ENCODE measurements at places on chromosomes 3 and 15. TPM values are rescaled to one million over a fixed set of nuclear protein-coding genes. Genes with fewer than 3 reads are reported as not detected.

Gene GASK1A
- total RNA-seq = 1.1 TPM

Gene SH2D7
- not detected for total RNA-seq

Gene LIPH
- not detected for total RNA-seq

DNA sequence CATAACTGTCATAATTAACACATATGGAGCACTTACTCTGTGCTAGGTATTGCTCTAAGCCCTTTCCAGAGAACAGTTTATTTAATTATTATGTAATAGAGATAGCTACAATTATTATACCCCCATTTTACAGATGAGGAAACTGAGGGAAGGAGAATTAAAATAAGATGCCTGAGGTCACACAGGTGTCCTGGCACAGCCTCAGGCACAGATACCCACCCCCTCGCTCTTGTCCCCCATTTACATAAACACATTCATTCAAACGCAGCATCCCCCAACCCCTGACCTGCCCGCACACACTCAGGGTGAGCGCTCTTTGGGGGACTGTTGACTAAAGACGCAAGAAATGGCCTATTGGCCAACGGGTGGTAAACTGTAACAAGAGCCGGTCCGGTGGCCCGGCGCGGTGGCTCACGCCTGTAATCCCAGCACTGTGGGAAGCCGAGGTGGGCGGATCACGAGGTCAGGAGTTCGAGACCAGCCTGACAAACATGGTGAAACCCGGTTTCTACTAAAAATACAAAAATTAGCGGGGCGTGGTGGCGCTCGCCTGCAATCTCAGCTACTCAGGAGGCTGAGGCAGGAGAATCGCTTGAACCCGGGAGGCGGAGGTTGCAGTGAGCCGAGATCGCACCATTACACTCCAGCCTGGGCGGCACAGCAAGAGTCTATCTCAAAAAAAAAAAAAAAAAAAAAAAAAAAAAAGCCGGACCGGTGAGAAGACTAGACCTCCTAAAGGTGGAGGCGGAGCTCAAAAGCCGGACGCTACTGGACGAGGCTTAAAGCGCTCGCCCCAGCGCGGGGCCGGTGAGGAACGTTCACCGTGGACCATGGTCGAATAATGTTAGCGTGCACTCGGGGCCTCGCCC, 1.9 kb upstream of the ISL2 start:
- no peaks in the 10 kb centered on the region for H3K36me3 ChIP-seq
- no peak overlapping the region for H3K4me3 ChIP-seq
- no peak overlapping the region for H3K27ac ChIP-seq
- peaks cover 70% of the 10 kb centered on the region for H3K27me3 ChIP-seq
- no peak for DNase-seq
- peaks cover 18% of the 10 kb centered on the region for H3K4me1 ChIP-seq

DNA sequence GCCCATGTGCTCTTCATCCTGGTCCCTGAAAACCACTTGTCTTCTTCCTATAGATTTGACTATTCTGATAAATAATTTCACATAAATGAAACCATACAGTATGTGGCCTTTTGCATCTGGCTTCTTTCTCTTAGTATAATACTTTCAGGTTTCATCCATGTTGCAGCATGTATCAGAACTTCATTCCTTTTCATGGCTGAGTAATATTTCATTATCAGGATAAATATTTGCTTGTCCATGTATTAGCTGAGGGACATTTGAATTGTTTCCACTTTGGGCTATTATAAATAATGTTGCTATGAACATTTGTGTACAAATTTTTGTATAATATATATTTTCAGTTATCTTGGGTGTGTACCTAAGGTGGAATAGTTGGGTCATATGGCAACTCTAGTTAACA, 29.8 kb upstream of the AEN start:
- DNase-seq = no peak
- H3K36me3 ChIP-seq = no peaks in the 10 kb centered on the region
- H3K4me1 ChIP-seq = no peaks in the 10 kb centered on the region
- H3K27me3 ChIP-seq = no peaks in the 10 kb centered on the region
- no peak overlapping the region for H3K27ac ChIP-seq
- H3K4me3 ChIP-seq = no peak overlapping the region

DNA sequence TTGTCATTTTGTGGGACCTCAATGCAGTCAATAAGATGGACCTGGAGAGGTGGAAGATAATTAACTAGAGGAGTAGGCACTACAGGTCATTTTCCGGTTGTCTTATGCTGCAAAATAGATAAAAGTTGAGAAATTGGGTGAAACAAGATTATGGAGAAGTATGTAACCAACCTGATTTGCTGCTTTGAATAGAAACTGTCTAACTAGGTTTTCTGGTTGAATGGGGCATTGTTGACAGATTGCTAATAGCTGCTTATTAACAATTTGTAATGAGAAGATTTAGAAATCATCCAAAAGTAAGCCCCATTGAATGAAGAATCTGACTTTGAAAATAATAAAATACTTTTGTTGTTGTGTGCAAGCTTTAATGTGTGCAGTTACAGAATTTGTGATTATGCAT, 26.2 kb downstream of the PIAS1 start:
- H3K4me3 ChIP-seq = no peak overlapping the region
- peaks cover 72% of the 10 kb centered on the region for H3K4me1 ChIP-seq
- no peak overlapping the region for H3K27ac ChIP-seq

- no peaks in the 10 kb centered on the region for H3K36me3 ChIP-seq
- H3K27me3 ChIP-seq = no peaks in the 10 kb centered on the region
- H3K4me1 ChIP-seq = no peaks in the 10 kb centered on the region
- no peak for DNase-seq
- H3K4me3 ChIP-seq = no peak overlapping the region
- no peak overlapping the region for H3K27ac ChIP-seq
Observed at GRCh38 chr3:75768303-75769017, 16.9 kb downstream of the ZNF717 start.

DNA sequence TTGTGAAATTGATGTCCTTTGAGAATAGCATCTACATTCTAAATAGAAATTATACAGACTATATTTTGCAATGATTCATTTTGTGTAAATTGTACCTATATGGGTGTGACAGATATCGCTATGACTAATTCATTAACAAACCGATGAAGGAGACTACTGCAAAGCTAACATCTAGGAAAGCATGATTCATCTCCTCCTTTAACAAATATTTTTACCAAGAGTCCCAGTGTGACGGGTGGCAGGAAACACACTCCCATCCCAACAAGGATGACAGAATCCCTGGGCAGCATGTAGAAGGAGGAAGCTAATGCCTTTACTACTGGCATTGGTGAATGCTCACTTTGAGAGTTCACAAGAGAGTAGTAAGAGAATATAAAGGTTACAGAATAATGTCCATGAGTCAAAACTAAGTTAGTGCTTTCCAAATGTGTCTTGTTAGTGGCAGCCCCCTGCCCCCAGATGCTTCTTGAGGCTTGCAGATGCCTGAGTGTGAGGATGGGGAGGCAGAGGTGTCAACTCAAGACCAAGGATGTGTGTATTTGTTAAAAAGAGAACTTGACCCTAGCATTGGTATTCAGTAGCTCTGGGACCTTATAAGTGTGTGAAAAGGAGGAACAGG, 180.6 kb downstream of the FMN1 start:
- no peak overlapping the region for H3K27ac ChIP-seq
- no peaks in the 10 kb centered on the region for H3K27me3 ChIP-seq
- no peaks in the 10 kb centered on the region for H3K4me1 ChIP-seq
- no peak overlapping the region for H3K4me3 ChIP-seq

DNA sequence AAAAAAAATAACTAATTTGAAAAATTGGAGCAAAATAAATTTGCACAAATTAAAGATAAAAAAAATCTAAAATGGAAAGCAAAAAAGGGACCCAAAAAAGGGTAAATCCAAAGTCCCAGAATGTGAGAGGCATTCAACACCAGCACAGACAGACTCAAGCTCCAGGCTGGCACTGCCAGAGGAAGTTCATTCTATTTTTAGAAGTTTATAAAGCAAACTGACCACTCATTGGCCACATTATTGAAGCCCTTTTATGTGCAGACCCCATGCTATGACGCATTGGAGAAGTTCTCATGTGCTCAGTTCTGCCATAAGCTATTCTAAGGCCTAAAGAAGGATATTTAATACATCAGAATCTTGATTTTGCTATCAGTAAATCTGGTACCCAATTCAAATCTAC, 17.6 kb upstream of the BOC start:
- H3K36me3 ChIP-seq = no peaks in the 10 kb centered on the region
- no peaks in the 10 kb centered on the region for H3K27me3 ChIP-seq
- no peak for DNase-seq
- H3K4me1 ChIP-seq = no peaks in the 10 kb centered on the region

GRCh38 chr15:58951388-58952007, 18.0 kb upstream of the SLTM start:
- no peaks in the 10 kb centered on the region for H3K27me3 ChIP-seq
- DNase-seq = no peak
- no peak overlapping the region for H3K4me3 ChIP-seq

GRCh38 chr3:155303540-155304097, 10.1 kb upstream of the STRIT1 start:
- H3K27me3 ChIP-seq = no peaks in the 10 kb centered on the region
- no peak for DNase-seq
- H3K27ac ChIP-seq = peak overlapping the region; percentile 46
- no peak overlapping the region for H3K4me3 ChIP-seq
- H3K4me1 ChIP-seq = peaks cover 8% of the 10 kb centered on the region
- H3K36me3 ChIP-seq = no peaks in the 10 kb centered on the region

GRCh38 chr3:132006605-132007204, 28.1 kb downstream of the CPNE4 start:
- H3K4me1 ChIP-seq = no peaks in the 10 kb centered on the region
- DNase-seq = no peak
- no peaks in the 10 kb centered on the region for H3K36me3 ChIP-seq
- no peak overlapping the region for H3K4me3 ChIP-seq

- peaks cover 5% of the 10 kb centered on the region for H3K4me1 ChIP-seq
- DNase-seq = no peak
- H3K4me3 ChIP-seq = peak overlapping the region; percentile 78
- H3K36me3 ChIP-seq = no peaks in the 10 kb centered on the region
- H3K27me3 ChIP-seq = no peaks in the 10 kb centered on the region
Observed at GRCh38 chr3:48428088-48428571, 1.8 kb downstream of the PLXNB1 start.

- no peaks in the 10 kb centered on the region for H3K27me3 ChIP-seq
- H3K36me3 ChIP-seq = peaks cover 45% of the 10 kb centered on the region
- peaks cover 16% of the 10 kb centered on the region for H3K4me1 ChIP-seq
- DNase-seq = no peak
- no peak overlapping the region for H3K27ac ChIP-seq
- H3K4me3 ChIP-seq = no peak overlapping the region
Observed at GRCh38 chr15:71889385-71889784, 79.0 kb downstream of the NR2E3 start.

DNA sequence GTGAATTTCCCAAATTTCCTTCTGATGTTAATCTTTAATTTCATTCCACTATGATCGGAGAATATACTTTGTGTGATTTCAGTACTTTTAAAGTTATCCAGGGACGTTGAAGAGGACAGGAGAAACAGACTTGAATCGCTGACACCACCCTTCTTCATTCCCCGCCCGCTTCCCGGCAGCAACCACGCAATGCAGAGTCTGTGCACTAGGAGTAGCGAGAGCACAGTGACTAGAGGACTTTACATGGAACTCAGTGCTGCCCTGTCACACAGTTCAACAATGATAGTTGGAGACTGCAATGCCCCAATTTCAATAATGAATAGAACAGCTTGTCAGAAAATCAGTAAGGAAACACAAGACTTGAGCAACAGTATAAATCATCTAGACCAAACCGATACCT, 73.9 kb downstream of the RNF13 start:
- peaks cover 45% of the 10 kb centered on the region for H3K4me1 ChIP-seq
- DNase-seq = no peak
- H3K27me3 ChIP-seq = no peaks in the 10 kb centered on the region
- no peak overlapping the region for H3K4me3 ChIP-seq
- no peak overlapping the region for H3K27ac ChIP-seq
- H3K36me3 ChIP-seq = no peaks in the 10 kb centered on the region

GRCh38 chr3:108891833-108892232, 61.8 kb downstream of the GUCA1C start:
- no peak overlapping the region for H3K27ac ChIP-seq
- no peaks in the 10 kb centered on the region for H3K36me3 ChIP-seq
- H3K4me3 ChIP-seq = no peak overlapping the region
- H3K4me1 ChIP-seq = no peaks in the 10 kb centered on the region
- DNase-seq = no peak

DNA sequence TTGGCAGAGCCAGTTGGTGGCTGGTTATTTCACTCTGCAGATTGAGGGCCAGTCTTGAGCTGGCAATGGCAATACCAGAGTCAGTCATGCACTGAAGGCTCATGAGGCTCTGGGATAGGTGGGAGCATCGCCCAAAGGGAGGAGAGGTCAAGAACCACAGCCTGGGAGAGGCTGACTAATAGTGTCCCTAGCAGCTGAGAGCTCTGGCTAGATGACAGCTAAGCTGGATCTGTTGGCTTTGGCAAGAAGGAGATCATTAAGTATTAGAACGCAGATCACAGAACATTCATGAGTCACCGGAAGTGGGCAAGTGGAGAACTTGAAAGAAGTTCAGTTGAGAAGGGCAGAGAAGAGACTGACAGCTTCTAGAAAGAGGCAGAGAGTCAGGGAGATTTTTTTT, 521.1 kb downstream of the NR2F2 start:
- H3K27ac ChIP-seq = no peak overlapping the region
- no peak overlapping the region for H3K4me3 ChIP-seq
- no peaks in the 10 kb centered on the region for H3K36me3 ChIP-seq
- H3K27me3 ChIP-seq = no peaks in the 10 kb centered on the region
- no peaks in the 10 kb centered on the region for H3K4me1 ChIP-seq

GRCh38 chr3:44962621-44963393, 13.2 kb downstream of the ZDHHC3 start:
- no peak overlapping the region for H3K4me3 ChIP-seq
- DNase-seq = no peak
- peaks cover 3% of the 10 kb centered on the region for H3K4me1 ChIP-seq
- peaks cover 14% of the 10 kb centered on the region for H3K36me3 ChIP-seq
- no peak overlapping the region for H3K27ac ChIP-seq
- no peaks in the 10 kb centered on the region for H3K27me3 ChIP-seq

- peaks cover 4% of the 10 kb centered on the region for H3K4me1 ChIP-seq
- H3K36me3 ChIP-seq = peaks cover 7% of the 10 kb centered on the region
- DNase-seq = peak; percentile 25
- H3K4me3 ChIP-seq = no peak overlapping the region
Observed at GRCh38 chr15:82146990-82147461, 101.2 kb upstream of the MEX3B start.

GRCh38 chr3:43162230-43163084, 56.6 kb upstream of the POMGNT2 start:
- no peak overlapping the region for H3K4me3 ChIP-seq
- DNase-seq = no peak
- no peaks in the 10 kb centered on the region for H3K27me3 ChIP-seq
- H3K27ac ChIP-seq = peak overlapping the region; percentile 6
- peaks cover 7% of the 10 kb centered on the region for H3K4me1 ChIP-seq
- H3K36me3 ChIP-seq = no peaks in the 10 kb centered on the region
